ENCODE measurements at places on chromosomes 7 and 10.

DNA sequence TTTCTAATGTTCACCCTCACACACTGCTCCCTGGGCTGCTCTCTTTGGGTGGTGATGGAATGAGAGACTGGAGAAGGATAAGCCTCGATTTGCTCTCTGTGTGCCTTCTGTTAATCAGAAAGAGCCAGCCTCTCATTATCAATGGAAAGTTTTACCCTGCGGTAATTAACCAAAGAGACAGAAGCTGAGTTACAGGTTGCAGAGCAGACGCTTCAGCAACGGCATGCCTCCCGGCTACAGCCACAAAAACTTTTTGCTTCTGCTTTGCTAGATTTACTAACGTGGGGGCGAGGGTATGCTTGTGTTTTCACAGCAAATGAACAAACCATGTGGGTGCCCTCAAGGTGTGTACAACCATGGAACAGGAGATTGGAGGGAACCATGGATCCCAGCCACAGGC lies 18.0 kb downstream of the GIMAP4 start:
- DNase-seq: no peak

GRCh38 chr10:118031351-118032075 lies 15.2 kb downstream of the RAB11FIP2 start:
- DNase-seq: no peak

DNA sequence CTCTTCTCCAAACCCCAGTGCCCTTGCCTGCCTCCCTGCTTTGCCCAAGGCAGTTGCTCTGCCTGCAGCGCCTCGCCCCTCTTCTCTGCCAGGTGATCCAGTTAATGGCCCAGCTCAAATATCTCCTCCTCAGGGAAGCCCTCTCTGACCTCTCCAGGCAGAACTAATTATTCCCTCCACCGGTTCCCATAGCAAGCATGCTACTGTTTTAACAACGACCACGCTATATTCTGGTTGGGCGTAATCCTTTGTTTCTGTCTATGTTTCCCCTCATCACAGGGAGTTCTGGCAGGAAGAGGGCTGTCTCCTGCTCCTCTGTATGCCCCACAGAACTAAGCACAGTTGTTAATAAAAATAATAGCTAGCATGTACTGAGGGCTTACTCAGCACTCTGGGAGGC lies 36.8 kb upstream of the R3HCC1L start:
- no peak for DNase-seq

DNA sequence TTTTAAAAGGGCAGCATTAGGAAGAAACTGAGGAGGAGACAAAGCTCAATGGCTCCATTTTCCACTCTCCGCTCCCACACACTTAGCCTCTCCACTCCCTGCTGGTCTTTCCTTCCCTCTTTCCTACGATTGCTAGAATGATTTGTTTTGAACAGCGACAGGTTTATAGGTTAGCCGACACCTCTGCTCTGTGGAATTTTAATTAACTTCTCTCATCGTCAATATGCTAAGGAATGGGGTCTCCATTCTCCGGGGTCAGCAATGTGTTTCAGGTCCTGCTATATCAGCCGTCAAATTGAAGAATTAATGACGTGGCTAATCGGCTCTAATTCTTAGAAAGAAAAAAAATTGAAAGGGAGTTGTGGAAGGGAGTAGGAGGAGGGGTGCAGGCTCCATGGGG lies 28.9 kb downstream of the FBXW4 start:
- no peak for DNase-seq

DNA sequence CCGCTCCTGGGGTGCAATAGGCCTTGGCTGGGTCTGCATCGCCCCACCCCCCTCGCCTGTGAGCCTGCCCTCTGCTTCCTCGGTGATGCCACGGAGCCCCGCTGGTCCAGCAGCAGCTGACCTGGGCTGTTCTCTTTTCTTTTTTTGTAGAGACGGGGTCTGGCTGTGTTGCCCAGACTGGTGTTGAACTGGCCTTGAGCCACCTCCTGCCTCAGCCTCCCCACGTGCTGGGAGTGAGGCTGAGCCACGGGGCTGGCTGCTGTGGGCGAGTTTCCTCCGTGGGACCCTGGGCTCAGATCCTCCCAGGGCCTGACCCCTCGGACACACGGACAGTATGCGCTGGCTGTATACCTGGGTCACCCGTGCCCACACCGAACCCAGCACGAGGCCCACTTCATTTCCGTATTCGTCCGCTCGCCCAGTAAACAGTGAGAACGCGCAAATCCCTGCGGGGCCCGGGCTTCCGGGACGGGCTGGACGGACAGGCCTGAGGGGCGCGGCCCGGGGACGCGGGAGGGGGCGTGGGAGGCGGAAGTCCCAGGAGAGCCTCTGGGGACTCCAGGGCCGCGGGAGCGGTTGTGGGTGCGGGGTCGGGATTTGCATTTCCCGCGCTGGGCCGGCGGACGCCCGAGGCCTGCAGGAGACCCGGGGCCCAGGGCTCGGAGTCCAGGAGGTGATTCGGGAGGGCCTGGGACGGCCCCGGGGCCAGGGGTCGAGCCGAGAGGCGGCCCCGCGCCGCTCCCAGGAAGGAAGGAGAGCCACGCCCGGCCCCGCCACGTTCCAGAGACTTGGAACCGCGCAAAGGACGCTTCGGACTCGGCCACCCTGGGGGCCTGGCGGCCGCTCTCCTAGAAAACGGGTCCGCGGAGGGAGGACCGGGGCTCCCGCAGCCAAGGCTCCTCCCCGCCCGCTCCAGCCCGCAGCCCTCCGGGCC lies 57.7 kb upstream of the DNAJB6 start:
- DNase-seq: no peak

- DNase-seq: no peak
Measured at GRCh38 chr10:89147256-89147655, 59.9 kb downstream of the CH25H start.

- DNase-seq: no peak
Measured at GRCh38 chr7:68840991-68841390, 757.3 kb upstream of the AUTS2 start.

DNA sequence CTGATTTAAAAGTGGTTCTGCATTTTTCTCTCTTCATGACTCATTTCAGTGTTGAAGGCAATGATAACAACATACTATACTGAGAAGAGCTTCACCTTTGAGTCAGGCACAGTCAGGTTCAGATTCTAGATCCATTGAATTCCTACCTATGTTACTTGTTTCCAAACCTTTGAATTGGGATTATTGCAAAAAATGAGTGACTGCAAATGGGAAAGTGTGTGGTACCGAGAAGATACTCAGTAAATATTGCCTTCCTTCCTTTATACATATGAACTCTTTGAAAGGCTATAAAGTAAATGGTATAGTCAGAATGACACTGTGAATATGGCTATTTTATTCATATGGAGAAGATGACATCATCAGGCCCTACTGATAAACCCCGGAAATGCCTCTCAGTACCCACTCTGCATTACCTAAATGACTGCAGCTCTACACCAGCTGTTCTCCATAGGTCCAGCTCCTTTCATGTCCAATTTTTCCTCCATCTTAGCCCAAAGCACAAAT lies 66.7 kb upstream of the FGL2 start:
- DNase-seq: no peak

DNA sequence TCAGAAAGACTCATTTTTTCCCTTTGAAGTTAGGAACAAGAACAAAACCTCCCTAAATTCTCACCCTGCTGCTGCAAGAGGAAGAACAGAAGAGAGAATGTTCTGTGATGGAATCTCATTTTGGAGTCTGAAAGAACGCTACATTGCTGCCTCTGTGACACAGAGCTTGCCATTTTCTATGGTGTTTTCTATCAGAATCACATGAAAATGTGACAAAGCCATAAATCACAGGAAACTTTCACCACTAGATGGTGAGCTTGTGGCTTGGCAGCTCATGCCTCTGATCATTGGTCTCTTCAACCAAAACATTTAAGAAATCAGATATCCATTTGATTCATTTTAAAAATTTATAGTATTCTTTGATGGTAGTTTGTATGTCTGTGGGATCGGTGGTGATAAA lies 82.9 kb downstream of the CADPS2 start:
- DNase-seq: no peak

DNA sequence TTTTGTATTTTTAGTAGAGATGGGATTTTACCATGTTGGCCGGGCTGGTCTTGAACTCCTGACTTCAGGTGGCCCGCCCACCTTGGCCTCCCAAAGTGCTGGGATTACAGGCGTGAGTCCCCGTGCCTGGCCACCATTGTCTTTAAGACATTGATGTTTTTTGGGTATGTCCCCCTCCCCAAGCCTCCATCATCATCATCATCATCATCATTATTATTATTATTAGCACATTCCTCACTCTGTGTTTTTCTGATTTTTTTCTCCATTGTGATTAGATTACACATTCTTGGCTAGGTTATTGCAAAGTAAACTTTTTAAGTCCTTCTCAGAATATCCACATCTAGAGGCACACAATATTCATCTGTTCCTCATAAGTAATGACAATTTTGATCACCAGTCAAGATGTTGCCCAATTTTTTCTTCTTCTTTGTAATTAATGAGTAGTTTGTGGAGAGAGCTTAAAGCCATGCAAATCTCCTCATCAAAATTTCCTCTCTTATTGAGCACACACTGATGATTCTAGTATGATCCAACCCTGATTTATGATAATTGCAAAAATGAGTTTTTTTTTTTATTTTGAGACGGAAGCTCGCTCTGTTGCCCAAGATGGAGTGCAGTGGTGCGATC lies 47.5 kb downstream of the EPC1 start:
- no peak for DNase-seq

GRCh38 chr7:131383417-131384285 lies 56.0 kb downstream of the MKLN1 start:
- DNase-seq: no peak

GRCh38 chr10:28523725-28524252 lies 9.1 kb upstream of the WAC start:
- DNase-seq: no peak

DNA sequence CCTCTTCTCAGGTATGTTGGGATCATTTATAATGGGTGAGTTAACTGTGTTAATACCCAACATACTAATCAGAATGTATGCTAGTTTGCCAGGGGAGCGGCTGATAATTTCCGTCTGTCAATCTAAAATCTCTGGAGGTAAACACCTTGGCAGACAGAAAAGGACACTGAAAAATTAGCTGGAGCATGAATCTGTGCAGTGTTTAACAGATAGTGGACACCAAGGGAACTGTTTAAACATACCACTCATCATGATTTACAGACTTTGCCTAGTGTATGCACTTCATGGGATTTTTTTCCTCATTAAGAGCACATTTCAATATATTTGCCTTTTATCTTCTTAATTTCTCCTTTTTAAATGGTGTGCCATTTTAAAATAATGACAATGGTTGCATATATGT lies 68.2 kb downstream of the SLC13A1 start:
- DNase-seq: no peak

- DNase-seq: no peak
Measured at GRCh38 chr7:138138244-138138643, 62.0 kb downstream of the AKR1D1 start.

DNA sequence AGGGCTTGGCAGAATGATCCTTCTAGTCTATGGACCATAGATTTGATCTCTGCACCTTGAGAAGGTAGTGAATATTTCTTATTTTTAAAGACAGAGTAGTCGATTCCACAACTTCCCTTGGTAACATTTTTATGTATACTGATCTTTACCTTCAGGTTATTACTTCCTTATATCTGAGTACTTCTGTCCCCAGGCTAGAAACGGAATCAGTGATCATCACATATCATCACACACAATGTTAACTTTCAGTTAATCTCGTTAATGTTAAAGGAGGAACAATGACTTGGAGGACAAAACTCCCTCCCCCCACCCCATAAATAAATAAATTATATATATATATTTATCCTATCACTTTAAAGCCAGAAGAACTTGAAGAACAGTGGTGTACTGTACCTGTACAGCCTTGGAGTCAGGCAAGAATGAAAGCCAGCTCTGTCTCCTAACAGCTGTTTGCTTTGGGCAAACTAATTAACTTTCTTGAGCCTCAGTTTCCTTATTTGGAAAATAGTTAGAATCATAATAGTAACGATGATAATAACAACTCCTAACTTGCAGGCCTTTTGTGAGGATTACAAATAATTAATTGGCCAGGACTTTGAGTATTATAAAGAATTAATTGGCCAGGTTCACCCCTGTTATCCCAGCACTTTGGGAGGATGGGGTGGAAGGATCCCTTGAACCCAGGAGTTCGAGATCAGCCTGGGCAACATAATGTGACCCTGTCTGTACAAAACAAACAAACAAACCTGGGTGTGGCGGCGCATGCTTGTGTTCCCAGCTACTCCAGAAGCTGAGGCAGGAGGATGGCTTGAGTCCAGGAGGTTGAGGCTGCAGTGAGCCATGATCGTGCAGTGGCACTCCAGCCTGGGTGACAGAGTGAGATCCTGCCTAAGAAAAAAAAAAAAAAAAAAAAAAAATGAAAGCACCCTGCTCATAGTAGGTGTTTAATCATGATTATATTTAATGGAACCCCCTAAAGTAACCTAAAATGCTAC lies 63.5 kb downstream of the SAMD9 start:
- no peak for DNase-seq

All from stimulated activated CD4-positive, alpha-beta T cell treated with anti-CD3 and anti-CD28 coated beads, Interleukin-2, amount 100 ng/mL, for 24 hours (primary cell).